ENCODE measurements at places on chromosomes 1 and 21.

DNA sequence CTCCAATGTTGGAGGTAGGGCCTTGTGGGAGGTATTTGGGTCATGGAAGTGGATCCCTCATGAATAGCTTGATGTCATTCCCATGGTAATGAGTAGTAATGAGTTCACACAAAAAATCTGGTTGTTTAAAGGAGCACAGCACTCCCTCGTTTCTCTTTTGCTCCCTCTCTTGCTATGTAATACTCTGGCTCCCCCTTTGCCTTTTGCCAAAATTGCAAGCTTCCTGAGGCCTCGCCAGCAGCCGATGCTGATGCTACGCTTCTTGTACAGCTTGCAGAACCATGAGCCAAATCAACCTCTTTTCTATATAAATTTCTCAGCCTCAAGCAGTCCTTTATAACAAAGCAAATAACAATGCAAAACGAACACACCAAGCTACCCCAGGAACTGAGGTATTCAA is 80.9 kb downstream of the LHX9 start:
- DNase-seq: no peak

GRCh38 chr1:198125995-198126735 is 30.6 kb upstream of the NEK7 start:
- DNase-seq: no peak

DNA sequence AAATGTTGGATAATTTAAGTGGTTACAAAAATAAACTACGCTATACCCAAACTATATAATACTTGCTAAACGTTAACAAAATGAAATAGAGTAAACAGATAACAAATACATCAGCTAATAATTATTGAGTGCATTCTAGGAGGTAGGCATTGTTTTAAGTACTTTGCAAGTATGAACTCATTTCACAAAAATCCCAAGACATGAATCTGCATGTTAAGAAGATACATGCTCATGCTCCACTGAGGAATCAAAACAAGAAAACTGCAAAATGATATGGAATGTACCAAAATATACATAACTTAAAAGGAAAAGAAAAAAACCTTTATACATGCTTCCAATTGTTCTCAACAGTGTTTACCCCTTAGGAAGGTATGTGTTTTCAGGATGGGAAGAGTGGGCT is 2.5 kb downstream of the FRRS1 start:
- DNase-seq: no peak

- DNase-seq: no peak
Measured at GRCh38 chr1:20404466-20404865, 81.5 kb downstream of the CAMK2N1 start.

DNA sequence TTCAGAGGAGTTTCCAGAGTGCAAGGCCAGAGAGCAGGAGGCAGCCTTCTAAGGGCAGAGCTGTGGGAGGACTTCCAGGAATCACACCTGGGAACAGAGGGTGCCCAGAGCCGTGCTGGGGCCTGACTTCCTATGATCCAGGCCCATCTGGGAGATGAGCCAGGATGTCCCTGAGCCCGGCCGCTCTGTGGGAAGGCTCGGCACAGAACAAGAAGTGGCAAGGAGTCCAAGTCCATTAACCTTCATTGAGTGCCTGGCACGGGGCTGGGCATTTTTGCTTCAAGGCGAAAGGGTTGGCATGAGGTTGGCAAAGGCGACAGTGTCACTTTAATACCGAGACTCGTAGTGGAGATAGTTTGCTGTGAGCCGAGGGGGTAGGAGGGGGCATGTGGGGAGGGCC is 18.2 kb downstream of the TMEM201 start:
- no peak for DNase-seq

DNA sequence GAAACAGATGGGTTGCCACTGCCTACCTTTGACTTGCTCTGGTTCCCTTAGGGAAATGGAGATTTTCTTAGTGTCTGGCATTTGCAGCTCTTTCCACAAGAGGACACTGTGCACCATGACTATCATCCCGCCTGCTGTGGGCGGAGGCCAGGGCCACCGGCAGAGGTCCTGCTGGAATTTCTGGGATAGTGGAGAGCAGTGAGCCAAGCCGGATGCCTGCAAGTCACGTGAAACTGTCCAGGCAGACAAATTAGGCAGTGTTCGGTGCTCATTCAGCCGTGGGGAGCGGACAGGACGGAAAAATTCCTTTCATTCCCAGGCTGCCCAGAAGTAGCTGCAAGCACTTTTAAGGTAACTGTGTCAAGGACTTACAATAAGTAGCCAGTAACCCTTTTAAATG is 43.4 kb downstream of the IGSF5 start:
- peak; percentile 64 for DNase-seq

DNA sequence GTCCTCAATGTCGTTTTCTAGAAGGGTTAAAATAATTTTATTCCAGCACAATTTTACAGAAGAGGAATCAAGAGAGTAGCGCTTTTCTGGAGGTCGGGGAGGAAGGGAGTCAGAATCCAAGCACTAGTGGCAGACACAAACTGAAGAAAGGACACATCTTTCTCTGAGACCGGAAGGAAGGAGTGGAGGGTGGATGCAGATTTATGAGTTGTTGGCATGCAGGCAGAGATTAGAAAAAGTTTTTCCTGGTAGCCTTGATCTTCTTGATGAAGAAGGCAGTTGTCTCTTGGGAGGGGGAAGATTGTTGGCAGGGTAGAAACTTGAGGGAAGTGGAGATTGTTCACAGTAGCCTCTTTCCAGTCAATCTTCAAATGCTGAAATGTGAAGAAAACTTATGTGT is 149.8 kb downstream of the PAPPA2 start:
- DNase-seq: no peak

- DNase-seq: no peak
Measured at GRCh38 chr1:171467626-171468025, 17.7 kb upstream of the PRRC2C start.
